NCI-H2171 treated with DMSO at 0.1 percent for 48 hours (cell line): ENCODE measurements at places on chromosomes 2 and 18.

GRCh38 chr2:100376836-100377235 lies 40.6 kb downstream of the CHST10 start:
- DNase-seq: no peak

DNA sequence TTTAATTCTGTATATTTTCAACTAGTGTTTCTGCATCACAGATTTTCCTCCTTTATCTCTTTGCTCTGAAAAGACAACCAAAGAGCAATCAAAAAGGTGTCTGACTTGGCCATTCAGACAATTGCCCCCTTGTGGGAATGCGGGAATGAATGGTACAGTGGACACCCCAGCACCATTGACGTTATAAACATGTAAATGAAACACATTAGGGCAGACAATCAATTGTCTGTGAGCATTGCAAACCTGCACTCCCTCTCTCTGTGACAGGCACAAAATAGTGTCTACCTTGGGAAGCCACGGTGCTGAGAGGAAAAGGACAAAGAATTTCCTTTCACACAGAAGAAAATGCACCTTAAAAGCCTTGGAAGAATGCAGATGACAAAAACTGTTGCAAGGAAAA lies 8.0 kb downstream of the ZEB2 start:
- DNase-seq: no peak

DNA sequence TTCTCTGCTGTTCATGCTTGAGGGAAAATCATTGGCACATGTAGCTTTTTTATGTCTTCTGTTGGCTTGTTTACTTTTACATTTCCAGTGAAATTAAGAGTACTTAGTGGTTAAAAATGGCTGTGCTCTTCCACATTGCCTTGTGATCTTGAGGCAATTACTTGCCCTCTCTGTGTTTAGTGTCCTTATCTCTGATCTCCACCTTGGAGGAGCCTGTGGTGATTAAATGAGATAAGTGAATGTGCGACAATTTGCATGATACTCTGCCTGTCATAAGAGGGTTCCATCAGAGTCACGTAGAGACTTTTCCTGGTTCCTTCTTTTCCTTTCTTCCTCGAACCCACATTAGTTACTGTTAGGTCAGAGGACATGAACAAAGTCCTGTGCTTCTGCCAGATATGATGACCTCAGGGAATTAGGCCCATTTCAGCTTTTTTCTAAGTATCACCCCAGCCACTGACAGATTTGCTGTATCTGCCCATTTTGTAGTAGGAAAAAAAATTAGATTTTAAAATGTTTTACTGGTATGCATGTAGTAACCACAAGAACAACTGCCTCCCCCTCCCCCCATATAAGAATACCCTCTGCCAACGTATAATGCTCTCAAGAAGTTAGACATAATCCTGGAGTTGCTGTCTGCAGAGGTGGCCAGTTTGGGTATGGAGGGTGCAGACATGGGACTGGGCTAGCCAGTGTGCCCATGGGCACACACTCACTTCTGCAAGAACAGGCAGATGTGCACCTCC lies 51.9 kb downstream of the TET3 start:
- DNase-seq: no peak

DNA sequence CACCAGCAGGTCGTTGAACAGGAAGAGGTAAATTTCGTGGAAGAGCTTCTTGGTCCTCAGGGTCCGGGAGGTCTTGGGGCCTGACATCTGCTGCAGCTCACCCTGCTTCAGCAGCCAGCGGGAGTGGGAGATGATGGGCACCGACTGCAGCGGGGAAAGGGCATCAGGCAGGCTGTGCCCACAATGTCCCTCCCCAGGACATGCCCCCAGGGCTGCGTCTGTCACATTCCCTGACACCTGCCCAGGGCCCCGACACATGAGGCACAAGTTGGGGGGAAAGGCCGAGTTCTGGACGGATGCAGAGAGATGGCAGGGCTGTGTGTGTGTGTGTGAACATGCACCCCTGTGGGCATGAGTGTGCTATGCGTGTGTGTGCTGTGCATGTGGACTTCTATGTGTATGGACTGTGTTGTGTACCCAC lies 13.9 kb downstream of the SNORC start:
- no peak for DNase-seq

GRCh38 chr18:555705-556457 lies 24.3 kb upstream of the CETN1 start:
- DNase-seq: no peak

DNA sequence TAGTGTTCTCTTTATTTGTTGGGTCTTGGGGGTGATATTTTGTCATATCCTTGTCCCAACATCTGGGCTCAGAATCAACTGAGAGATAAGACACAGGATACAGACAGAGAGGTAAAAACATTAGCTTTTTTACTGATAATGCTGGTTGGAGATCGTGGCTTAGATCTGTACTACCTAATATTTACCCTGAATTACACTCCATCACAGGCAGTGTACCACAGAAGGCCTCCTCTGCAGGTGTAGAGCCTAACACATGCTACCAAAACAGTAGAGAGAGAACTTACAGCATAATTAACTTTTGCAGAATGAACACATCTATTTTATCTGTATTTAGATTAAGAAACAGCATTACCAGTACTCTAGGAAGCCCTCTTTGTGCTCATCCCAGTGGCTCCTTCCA lies 6.8 kb downstream of the AGPS start:
- DNase-seq: no peak
